Mesothelial cell of epicardium (in vitro differentiated cells): ENCODE measurements at places on chromosomes 7 and 10. TPM values are rescaled to one million over a fixed set of nuclear protein-coding genes. Genes with fewer than 3 reads are reported as not detected.

The FGFR2 gene
- total RNA-seq, result 78.0 to 88.3 TPM (median 83.2 TPM) in 3 replicates

DNA sequence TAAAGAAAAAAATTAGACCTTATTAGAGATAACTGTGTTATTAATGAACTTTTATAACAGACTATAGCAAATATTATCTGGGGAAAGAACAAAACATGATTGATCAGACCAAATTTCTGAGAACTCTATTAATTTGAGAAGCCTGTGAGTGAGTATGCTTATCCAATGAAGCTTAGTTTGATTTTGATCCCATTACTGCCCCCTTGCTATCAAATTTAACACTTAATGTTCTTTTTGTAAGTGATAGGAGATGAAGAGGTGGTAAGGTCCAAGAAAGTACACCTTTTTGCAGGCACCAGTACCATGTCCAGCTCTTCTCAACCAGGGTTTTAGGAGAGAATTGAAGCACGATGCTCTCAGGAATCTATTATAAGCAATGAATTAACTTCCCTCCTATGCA lies 49.9 kb downstream of the ZNF365 start:
- no peaks in the 10 kb centered on the region for H3K4me1 ChIP-seq
- H3K4me3 ChIP-seq, result no peak overlapping the region
- no peak overlapping the region for H3K27ac ChIP-seq
- peaks cover 16% of the 10 kb centered on the region for H3K27me3 ChIP-seq
- no peaks in the 10 kb centered on the region for H3K36me3 ChIP-seq

DNA sequence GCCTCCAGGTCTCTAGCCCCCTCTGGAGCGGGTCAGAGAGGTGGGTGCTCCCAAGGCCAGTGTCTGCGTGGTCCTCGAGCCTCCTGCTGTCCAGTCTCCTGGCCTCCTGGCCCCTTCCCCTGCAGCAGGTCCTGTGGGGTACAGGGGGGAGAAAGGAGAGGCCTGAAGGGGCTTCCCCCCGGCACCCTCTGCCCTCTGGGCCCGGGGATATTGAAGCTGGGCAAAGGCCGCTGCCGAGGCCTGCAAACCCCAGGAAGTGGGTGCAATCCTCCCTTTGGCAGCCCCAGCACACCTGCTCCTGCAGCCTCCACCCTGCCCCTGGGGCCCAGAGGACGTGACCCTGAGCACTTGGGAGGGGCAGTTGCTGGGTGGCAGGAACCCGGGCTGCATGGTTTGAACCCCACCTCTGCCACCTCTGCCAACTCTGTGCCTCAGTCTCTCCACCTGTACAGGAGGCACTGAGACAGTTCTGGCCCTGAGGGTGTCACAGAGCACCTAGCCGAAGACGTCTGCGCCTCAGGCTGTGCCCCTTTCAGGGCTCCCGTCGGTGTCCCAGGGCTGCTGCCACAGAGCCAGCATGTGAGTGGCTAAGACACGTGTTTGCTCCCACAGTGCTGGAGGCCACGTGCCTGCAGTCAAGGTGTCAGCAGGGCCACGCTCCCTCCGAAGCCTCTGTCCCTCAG lies 59.1 kb upstream of the INPP5A start:
- peaks cover 4% of the 10 kb centered on the region for H3K36me3 ChIP-seq
- H3K4me3 ChIP-seq, result no peak overlapping the region
- H3K27me3 ChIP-seq, result no peaks in the 10 kb centered on the region

DNA sequence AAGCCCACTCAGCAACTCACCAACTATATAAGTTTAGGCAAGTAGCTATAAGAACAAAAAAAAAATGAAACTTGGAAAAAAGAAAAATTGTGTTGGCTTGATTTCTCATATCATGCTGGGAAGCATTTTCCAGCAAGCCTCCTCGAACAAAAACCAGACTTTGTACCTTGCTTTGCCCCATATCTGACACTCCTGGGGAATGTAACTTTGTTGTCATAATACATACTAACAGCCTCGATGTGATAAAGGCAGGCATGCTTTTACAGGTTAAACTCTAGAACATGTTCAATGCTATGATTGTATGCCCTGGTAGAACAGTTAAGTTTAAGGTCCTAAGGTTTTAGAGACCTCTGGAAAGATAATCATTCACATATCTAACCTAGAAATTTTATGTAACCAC lies 11.6 kb downstream of the CFAP43 start:
- DNase-seq, result no peak
- peaks cover 10% of the 10 kb centered on the region for H3K27me3 ChIP-seq
- H3K4me3 ChIP-seq, result no peak overlapping the region

- H3K27ac ChIP-seq, result no peak overlapping the region
- peaks cover 68% of the 10 kb centered on the region for H3K27me3 ChIP-seq
- peaks cover 11% of the 10 kb centered on the region for H3K4me1 ChIP-seq
- no peak overlapping the region for H3K4me3 ChIP-seq
- H3K36me3 ChIP-seq, result no peaks in the 10 kb centered on the region
Measured at GRCh38 chr7:128917122-128917521, 6.6 kb upstream of the KCP start.

DNA sequence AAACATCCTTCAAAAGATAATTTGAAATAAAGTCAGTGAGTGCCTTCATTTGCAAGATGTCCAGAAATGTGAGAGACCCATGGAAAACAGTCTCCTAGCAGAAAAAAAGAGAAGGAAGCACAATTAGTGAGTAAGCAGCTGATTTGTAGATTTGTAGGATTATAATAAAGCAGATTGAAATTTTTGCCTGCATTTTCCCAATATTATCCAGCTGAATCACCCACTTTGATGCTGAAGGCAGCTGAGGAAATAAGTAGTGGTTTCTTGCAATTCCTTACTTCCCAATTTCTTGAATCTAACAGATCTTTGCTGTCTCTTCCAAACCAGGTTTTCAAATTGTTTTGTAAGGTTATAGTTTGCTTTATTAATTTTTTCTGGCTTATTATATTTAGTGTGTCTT lies 181.4 kb downstream of the GNAT3 start:
- no peak for DNase-seq

- peaks cover 2% of the 10 kb centered on the region for H3K36me3 ChIP-seq
- no peaks in the 10 kb centered on the region for H3K27me3 ChIP-seq
- no peak overlapping the region for H3K27ac ChIP-seq
- H3K4me1 ChIP-seq, result no peaks in the 10 kb centered on the region
- H3K4me3 ChIP-seq, result no peak overlapping the region
Measured at GRCh38 chr10:67804395-67804678, 33.7 kb downstream of the DNAJC12 start.

DNA sequence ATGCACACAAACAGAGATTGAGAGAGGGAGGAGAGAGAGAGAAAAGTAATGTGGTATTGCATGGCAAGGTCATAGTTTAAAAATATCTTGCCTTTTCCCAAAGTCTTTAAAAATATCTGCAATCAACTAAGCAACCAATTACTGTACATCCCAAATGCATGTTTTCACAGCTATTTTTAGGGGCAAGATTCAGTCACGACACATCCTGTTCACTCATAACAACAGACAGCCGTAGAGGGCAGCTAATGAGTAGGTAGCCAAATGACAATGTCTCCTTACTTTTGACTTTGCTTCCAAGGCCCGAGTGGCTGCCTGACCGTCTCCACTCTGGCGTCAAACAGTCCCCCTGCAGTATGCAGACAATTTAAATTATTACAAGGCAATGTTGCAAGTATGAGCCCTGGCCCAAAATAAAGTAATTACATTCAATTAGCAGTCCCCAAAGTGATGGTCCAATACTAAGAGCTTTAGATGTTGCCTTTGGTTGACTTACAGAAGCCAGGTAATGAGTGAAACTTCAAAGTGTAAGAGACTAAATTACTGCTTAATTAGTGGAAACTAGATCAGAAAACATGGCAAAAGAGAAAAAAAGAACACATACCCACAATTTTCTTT lies 162.9 kb downstream of the MBL2 start:
- no peak for DNase-seq
- no peak overlapping the region for H3K27ac ChIP-seq
- no peak overlapping the region for H3K4me3 ChIP-seq

GRCh38 chr10:85598646-85599045 lies 767.9 kb downstream of the GRID1 start:
- no peak for DNase-seq
- peaks cover 2% of the 10 kb centered on the region for H3K27me3 ChIP-seq
- H3K36me3 ChIP-seq, result no peaks in the 10 kb centered on the region
- H3K27ac ChIP-seq, result no peak overlapping the region
- no peaks in the 10 kb centered on the region for H3K4me1 ChIP-seq
- no peak overlapping the region for H3K4me3 ChIP-seq

GRCh38 chr10:26408858-26409494 lies 29.2 kb upstream of the APBB1IP start:
- H3K36me3 ChIP-seq, result peaks cover 2% of the 10 kb centered on the region
- H3K4me1 ChIP-seq, result no peaks in the 10 kb centered on the region
- DNase-seq, result no peak
- H3K27me3 ChIP-seq, result peaks cover 8% of the 10 kb centered on the region
- no peak overlapping the region for H3K4me3 ChIP-seq
- no peak overlapping the region for H3K27ac ChIP-seq

The POLL gene
- 44.5 to 47.3 TPM (median 46.6 TPM) in 3 replicates for total RNA-seq

DNA sequence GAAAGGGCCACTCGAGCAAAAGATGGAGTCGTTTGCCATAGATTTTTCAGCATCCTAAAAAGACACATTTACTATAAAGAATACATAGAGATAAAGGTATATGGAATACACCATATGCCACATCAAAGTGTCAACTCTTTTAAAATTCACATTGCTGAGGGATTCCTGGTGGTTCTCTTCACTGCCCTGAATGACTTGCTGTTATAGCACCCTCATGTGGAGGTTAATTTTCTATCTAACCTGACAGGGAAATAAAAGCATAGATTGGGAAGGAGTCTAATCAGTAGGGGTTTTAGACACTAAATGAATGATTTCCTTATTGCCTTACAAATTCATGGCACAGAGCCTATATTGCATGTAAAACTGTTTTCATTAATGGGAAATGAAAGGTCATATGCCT lies 25.9 kb downstream of the DNAH11 start:
- no peak overlapping the region for H3K27ac ChIP-seq
- H3K27me3 ChIP-seq, result peaks cover 15% of the 10 kb centered on the region
- no peaks in the 10 kb centered on the region for H3K4me1 ChIP-seq
- no peak overlapping the region for H3K4me3 ChIP-seq
- no peaks in the 10 kb centered on the region for H3K36me3 ChIP-seq
- DNase-seq, result no peak

DNA sequence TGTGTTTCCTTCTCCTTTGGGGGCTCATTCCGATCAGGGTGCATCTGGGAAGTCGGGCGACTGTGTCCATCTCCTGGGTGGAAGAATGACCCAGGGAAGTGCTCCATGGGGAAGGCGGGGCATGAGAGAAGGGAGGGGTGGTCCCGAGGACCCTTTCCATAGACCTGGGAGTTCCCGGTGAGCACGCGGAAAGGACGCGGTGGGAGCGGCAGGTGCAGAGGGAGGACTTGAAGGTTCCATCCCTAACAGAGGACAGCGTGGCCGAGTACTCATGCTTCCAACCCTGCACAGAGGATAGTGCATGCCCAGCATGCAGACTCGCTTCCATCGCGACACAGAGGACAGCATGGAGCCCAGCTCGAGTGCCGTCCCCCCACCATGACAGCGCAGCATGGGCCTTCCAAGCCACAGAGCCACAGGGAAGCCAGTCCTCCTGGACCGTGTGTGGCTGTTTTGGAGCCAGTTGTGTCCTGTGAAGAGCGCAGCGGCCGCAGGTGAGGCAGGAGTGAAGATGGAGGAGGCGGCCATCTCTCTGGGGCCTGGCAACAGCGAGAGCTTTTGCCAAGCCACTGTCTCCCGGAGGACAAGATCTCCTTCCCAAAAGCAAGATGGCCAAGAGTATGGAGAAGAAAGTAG lies 281.4 kb downstream of the DNAJB6 start:
- DNase-seq, result no peak
- H3K4me3 ChIP-seq, result no peak overlapping the region
- H3K4me1 ChIP-seq, result no peaks in the 10 kb centered on the region
- no peak overlapping the region for H3K27ac ChIP-seq
- H3K27me3 ChIP-seq, result peaks cover 39% of the 10 kb centered on the region
